ENCODE measurements at places on chromosomes 2 and 18.

DNA sequence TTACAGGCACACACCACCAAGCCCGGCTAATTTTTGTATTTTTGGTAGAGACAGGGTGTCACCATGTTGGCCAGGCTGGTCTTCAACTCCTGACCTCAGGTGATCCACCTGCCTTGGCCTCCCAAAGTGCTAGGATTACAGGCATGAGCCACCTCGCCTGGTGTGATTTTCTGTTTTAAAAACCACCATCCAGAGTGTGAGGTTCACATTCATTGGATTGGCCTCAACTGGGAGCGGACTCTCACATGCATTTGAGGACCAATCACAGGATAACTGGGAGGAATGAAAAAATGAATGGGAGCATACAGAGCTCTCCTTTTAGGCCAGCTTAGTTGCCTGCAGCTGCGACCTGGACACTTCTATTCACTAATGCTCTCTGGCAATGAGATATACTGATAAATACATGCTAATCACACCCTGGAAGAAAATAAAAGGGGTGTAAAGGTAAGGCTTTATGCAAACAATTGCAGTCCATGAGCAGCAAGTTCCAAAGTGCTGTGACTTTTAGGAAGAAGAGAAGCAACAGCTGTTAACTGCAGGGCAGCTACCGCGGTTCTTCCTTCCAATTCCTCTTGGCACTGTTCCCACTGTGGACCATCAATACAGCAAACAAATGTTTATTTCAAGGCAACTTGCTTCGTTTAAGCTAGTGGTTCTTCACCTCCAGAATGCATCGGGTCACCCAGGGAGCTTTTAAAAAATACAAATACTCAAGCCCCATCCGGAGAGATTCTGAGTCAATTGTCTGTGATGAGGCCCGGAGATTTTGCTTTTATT lies 49.5 kb upstream of the FZD5 start:
- no peak for DNase-seq

GRCh38 chr2:145644820-145645302 lies 1124.9 kb upstream of the ZEB2 start:
- DNase-seq: no peak

GRCh38 chr18:76803814-76804213 lies 18.5 kb upstream of the ZNF236 start:
- DNase-seq: no peak

- no peak for DNase-seq
Observed at GRCh38 chr2:120134263-120134662, 88.9 kb downstream of the TMEM185B start.

DNA sequence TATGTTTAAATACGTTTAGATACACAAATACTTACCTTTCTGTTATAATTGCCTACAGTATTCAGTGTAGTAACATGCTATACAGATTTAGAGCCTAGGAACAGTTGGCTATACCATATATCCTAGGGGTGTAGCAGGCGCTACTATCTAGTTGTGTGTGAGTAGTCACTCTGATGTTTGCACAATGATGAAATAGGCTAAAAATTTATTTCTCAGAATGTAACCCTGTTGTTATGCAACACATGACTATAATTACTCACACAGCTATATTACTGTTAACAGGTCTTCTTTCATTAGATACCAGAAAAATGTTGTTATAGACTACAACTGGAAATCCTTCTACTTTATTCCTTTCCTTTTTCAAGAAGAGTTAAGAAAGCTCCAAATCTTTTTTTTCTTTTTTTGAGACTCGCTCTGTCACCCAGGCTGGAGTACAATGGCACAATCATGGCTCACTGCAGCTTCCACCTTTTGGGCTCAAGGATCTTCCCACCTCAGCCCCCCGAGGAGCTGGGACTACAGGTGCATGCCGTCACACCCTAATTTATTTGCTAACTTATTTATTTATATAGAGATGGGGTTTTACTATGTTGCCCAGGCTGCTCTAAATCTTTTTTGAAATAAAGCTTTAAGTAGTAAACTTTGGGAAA lies 48.5 kb downstream of the C2orf74 start:
- no peak for DNase-seq

GRCh38 chr2:16506366-16506765 lies 159.3 kb downstream of the CYRIA start:
- DNase-seq: peak; percentile 12

DNA sequence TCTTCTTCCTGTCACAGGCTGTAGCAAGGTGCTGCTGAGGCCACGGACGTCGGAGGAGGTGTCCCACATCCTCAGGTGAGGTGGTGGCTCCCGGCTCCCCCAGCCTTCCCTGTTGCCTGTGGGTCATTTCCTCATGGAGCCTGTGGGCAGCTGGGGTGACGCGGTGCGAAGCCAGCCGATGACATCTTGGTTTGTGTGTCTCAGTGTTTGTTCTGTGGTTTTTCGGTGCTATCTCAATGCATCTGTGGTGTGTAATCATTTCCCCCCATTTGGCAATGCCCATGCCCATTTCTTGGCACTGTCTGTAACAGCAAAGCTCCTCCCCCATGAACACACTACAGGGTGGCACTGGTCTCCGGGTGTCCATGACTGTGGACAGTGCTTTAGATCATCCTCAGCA lies 6.6 kb downstream of the D2HGDH start:
- peak; percentile 84 for DNase-seq

DNA sequence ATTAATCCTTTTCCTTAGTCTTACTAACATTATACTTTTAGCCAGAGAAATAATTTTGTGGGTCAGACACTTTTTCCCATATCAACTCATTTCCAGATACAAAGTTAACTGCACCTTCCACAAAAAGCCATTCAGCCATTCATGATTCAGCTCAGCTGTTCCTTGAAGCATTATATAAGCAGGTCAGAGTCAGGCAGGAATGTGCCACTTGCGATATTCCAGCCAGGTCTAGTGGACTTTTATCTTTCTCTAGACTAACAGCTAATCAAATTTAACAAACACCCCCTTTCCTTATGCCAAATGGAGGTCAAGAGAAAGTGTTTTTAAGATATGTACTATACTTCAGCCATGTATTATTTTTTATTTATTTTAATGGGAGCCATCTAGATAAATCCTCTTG lies 75.6 kb upstream of the EPB41L3 start:
- no peak for DNase-seq

DNA sequence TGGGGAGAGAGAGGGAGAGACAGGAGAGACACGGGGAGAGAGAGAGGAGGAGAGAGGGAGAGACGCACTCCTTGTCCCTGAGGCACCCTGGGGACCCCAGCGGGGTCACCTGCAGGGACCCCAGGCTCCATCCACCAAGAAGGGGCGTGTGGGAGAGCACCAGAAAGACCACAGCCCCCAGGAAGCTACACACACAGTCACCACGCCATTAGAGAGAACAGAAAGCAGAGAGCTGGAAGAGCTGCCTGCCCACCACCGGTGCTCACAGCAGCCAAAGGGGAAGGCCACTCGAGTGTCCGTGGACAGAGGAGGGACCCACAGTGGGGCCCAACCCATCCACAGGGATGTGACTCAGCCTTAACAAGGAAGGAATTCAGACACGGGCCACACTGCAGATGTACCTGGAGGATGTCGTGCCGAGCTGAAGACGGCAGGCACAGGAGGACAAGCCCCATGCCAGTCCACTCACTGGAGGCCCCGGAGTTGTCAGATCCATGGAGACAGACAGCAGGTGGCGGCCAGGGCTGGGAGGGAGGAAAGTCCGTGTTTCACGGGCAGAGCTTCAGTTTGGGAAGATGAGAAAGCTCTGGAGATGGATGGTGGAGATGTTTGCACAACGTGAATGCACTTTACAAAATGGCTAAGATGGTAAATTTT lies 11.5 kb upstream of the NFATC1 start:
- no peak for DNase-seq

GRCh38 chr2:234412726-234413125 lies 84.2 kb downstream of the ARL4C start:
- DNase-seq: peak; percentile 57

GRCh38 chr18:12744103-12744502 lies 41.3 kb downstream of the PSMG2 start:
- no peak for DNase-seq

- peak; percentile 59 for DNase-seq
Observed at GRCh38 chr2:156331572-156332283, 793 bp downstream of the NR4A2 start.

DNA sequence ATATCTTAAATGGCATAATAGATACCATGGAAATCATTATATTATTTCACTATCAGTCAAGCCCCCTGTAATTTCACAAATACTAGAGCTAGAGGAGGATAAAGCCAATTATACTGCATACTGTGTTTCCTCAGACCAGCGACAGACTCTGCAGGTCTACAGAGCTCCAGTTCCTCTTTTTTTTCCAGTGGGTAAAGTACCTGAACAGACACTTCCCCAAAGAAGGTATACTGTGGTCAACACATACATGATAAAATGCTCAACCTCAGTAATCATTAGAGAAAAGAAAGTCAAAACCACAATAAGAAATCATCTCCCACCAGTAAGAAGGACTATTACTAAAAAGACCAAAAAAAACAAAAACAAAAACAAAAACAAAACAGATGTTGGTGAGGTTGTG lies 44.6 kb downstream of the SCN7A start:
- DNase-seq: no peak

DNA sequence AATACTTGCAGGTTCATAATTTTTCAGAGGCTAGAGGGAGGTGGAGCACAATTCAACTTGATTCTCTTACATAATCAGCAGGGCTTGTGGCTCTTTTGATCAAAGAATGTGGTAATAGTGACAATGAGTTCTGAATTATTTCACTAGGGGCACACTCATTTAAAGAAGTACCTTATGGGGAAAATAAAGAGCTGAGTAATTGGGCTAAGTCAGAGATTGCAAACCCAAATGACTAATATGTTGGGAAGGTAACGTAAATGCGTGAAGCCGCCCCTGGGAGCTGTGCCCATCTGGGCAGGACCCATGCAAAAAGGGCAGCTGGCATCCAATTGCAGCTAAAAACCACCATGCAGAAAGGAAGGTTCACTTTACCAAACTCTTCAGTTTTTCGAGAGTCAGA lies 35.3 kb downstream of the NCKAP5 start:
- DNase-seq: no peak

DNA sequence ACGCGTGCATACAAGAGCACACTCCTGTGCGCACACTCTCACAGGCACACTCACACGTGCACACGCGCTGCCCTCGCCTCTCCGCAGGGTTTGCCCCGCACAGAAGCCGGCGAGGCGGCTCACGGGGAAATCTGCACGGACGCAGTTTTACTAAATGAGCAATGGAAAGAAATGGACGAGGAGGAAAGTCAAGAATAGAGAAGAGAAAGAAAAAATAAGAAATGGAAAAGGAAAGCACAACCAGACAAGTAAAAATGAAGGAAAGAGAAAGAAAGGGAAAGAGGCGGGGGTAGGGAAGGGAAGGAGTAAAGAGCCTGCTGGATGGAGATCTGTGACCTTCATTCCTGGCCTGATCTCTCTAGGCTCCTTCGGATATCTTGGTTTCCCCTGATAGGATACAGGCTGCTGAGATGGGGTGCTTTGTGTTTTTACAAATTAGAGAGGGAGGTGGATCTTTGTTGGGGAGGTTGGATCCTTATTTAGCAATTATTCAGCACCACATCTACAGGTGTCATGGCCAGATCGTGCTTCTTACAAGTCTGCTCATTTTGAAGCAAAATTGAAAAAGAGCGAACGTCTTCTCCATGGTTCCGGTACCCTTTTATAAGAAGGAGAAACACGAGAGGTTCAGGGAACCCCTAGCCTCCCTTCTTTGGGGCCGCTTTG lies 693 bp upstream of the LRP2 start:
- no peak for DNase-seq

GRCh38 chr18:49725809-49726674 lies 87.3 kb downstream of the ACAA2 start:
- DNase-seq: no peak

DNA sequence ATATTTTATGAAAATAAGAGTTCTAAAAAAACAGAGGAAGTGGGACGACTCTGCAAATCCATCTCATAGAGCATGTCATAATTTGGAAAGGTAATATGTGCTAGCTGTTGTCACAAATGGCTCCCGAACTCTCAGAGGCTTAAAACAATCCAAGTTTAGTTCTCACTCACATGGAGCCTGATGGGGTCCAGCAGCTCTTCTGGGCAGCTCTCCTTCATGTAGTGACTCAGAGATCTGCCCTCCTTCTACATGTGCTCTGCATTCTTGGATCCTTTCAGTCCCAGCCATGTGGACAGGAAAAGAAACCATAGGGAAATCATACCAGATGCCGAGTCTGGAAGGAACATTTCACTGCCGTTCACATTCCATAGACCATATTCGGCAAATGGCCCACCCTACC lies 180.1 kb upstream of the APCDD1 start:
- DNase-seq: no peak

DNA sequence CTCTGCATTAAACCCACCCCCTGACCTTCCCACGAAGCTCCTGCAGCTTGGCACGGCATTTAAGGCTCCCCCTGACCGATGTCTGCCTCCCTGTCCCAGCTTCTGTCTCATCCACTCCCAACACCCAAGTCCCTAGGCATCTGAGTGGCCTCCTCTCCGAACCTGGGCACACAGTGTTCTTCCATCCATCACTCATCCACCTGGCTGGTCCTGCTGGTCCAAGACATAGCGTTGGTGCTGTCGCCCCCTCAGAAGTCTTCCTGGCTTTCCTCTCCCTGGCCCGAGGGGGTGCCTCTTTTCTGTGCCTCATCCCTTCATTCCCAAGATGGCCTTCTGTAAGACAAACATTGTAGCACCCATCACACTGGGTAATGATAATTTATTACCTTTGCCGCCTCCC lies 323.6 kb downstream of the GBX2 start:
- no peak for DNase-seq

DNA sequence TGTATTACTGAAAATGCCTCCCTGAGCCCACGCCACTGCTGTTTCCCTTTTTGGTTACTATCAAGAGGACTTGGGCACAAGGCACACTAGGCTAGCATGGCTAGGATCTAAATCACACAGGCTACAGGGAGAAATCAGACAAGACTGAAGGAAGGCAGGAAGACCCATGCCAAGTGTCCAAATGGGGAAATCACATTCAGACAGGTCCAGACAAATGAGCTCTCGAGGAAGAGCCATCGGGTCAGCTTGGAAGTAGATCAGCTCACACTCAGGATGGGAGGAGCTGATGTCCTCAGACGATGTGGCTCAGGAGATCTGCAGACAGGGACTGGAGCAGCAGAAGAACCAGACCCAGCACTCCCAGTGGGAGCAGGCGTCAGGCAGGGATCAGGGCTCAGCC lies 113.2 kb downstream of the COL6A3 start:
- DNase-seq: no peak

Measured in NCI-H2029 (cell line).